Ascending aorta (tissue), 2 donors: ENCODE measurements at places on chromosomes 12 and 14.

DNA sequence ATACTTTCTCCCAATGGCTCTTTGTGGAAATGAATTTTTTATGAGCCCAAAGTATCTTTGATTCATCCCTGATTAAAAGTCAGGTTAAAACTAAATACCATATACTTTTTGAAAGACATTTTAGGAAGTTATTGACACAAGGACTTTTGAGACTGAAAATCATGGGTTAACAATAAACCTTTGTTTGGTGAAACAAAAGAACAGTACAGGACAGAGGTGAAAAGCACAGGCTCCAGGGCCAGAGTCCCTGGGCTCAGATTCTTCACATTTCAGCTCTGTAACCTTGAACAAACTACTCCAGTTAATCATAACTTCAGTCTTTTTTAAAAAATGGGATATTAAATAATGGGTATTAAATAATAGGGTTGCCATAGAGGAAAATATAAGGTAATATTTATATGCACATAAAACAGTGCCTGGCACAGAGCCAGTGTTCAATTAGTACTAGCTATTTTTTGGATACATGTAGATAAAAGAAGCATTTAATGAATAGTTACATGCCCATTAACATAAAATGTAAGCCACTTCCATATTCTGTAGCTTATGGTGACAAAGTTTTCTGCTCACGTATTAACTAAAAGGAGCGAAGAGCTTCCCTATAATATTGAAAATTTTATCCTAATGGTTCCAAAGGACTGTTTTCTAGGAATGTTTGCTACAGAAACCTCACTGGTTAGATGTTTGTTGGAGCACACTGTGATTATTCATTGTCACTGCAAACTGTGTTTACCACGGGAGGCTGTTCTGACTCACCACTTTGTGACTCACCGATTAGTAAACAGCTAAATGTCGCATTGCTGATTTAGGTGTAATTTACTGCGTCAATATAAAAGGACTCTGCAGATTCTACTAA lies 255.4 kb downstream of the DAD1 start:
- no peak for DNase-seq

DNA sequence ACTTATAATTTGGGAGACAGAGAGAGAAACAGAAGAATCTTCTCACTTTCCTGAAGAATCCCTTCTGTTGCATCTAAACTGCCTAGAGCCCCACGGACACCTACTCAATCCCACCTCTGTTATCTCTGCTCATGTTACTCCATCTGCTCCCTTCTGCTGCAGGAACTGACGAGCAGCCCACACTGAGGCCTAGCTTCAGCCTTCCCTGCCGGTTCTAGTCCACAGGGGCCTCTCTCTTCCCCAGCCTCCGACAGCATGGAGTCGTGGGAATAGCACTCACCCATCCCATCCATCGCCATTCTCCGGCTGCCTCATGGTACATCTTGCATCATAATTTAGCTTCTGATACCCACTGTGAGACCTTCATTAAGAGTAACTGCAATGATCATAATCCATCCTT lies 4.0 kb downstream of the RAB15 start:
- no peak for DNase-seq

- no peak for DNase-seq
Measured at GRCh38 chr12:94806617-94807016, 156.3 kb upstream of the TMCC3 start.

- no peak for DNase-seq
Measured at GRCh38 chr12:125890366-125890905, 825.2 kb downstream of the AACS start.

DNA sequence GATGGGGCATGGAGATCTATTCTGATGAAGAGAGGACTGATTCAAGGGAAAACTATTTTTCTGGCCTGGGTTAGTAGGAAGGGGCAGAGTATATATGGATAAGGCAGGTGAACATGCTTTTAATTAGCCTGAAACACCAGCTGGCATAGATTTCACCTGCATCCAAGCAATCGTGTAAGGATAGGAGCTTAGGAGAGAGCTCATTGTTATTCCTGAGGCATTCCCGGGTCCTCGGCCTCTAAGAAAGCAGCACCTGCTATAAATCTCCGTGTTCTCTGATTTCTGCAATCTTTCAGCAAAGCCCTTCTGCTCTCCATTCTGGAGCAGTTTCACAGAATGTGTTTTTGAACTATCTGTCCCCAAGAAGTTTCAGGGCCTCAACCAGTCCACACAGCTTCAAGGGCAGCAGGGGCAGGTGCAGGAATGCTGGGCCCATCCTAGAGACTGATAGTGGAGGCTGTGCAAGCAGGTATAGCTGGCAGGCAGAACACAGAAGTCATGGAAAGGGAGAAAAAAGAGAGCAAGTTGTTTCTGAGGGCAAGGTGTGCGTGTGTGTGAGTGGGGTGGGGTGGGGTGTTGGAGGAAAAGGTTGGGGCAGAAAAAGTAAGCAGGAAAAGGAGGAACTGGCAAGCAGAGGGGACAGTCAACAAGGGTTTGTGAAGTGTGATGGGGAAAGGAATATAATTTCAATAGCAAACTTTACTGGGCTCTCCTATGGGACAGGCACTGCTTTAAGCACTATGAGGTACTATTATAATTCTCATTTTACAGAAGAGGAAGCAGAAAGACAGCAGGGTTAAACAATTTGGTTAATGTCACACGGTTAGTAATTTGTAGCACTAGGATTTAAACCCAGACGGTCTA lies 203.7 kb upstream of the SSTR1 start:
- DNase-seq: no peak
